Activated effector memory CD4-positive, alpha-beta T cell treated with Interleukin-2 at 50 U/mL for 16 hours (primary cell): ENCODE measurements at places on chromosomes 11 and 22.

GRCh38 chr11:96337541-96338431 lies 5.2 kb downstream of the MAML2 start:
- no peak for DNase-seq

- DNase-seq = no peak
Observed at GRCh38 chr11:12556155-12556554, 118.1 kb upstream of the TEAD1 start.

GRCh38 chr11:68661697-68662603 lies 22.4 kb upstream of the GAL start:
- DNase-seq = no peak

- no peak for DNase-seq
Observed at GRCh38 chr11:121523581-121524232, 70.9 kb upstream of the SORL1-AS1 start.

GRCh38 chr11:70343636-70344035 lies 54.7 kb upstream of the CTTN start:
- DNase-seq = no peak

DNA sequence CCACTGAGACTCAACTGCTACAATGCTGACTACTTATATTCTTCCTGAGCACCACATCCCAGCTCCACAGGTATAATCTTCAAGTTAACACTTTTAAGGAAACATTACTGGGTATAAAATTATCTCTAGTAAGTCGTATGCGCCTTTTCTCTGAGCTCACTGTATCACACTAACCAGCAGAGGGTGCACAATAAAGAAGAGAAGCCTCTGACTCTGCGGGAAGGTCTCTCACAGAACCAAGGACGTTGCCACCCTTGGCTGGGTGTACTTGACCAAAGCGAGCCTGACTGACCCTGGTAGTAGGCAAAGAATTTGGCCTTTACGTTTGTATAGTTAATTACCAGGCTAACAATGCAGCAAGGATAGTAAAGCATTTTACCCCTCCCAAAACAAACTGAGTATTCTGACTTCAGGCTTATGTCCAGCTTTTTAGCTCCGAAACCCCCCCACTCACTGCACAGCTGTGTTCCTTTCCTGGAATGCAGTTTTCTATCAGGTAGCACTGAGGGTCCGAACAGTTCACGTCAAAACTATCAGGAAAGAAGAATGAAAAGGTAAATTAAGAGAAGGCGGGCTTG lies at the start of gene BTBD18:
Gene BTBD18 (minus strand): TSS at position 144 of the 578 bp plus-strand sequence. CDS start 631 bp downstream, outside the sequence.
- DNase-seq = no peak

- DNase-seq = no peak
Observed at GRCh38 chr22:20272700-20273099, 4.6 kb upstream of the RTN4R start.

GRCh38 chr11:121561716-121562115 lies 108.9 kb upstream of the SORL1-AS1 start:
- DNase-seq = no peak

GRCh38 chr11:85710917-85711316 lies 24.9 kb upstream of the CCDC89 start:
- no peak for DNase-seq

- DNase-seq = no peak
Observed at GRCh38 chr22:49976439-49977175, 16.0 kb downstream of the PIM3 start.

- no peak for DNase-seq
Observed at GRCh38 chr11:5238486-5238885, 4.2 kb upstream of the HBD start.

- DNase-seq = no peak
Observed at GRCh38 chr11:95717314-95717713, 72.3 kb downstream of the FAM76B start.

DNA sequence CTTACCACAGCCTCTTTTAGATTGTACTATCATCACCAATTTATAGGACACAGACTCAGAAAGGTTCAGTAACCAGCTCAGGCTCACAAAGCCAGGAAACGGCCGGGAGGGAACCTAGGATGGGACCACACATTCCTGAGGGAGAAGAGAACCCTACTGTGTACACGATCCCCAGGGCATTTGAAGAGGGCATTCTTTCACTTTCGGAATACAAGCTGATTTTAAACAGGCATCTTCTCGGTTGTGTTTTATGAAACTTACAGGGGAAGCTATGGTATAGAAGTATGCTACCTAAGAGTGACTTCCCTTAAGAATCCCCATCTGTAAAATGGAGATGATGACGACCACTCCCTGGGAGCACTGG lies 19.0 kb downstream of the SMCO4 start:
- DNase-seq = no peak

DNA sequence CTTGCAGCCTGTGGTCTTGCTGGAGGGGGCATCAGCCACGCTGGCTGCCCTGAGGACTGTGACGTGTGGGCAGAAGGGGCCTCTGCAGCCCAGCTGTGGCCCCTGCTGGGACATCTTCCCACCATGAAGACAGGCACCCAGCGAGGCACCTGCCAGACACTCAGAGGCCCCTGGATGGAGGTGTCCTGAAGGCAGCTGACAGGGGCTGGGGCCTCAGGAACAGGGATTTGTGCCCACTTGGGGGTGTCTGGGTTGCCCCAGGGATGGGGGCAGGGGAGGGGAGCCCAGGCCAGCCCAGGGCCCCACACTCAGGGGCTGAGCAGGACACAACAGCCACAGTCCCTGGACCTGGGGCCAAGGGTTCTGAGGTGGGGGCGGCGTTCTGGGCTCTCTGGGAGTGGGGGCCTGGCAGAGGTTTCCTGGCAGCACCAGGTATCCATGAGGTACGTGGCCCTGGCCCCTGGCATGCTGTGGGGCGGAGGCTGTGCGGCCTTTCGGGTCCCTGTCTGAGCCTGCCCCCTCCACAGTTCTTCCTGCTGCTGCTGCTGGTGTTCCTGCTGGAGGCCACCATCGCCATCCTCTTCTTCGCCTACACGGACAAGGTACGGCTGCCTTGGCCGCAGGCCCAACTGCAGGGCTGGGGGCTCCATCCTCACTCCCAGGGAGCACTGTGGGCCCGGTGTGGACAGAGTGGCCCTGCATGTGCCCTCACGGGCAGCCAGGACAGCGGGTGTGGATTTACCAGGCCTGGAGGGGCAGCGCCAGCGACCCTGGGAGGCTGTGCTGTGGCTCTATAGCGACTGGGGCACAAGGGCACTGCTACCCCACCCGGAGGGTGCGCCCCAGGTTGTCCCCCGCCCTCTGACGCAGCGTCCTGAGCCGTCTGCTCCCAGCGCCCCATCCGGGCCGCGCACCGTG lies 21.5 kb downstream of the TSPAN4 start:
- no peak for DNase-seq

DNA sequence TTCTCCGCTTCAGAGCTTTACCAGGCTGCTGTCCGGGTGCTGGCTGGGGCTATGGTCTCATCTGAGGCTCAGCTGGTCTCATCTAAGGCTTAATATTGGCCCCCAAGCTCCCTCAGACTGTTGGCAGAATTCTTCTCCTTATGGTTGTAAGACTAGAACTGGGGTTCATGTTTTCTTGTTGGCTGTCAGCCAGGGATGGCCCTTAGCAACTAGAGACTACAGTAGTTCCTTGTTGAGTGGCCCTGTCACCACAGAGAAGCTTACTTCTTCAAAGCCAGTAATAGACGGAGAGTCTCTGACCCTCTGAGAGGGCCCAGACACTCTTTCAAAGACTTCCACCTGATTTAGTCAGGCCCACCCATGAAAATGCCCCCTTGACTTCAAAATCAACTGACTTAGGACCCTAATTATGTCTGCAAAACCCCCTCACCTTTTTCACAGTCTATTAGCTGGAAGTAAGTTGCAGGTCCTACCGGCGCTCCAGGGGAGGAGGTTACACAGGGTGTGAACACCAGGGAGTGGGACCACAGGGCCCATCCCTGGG lies 24.2 kb upstream of the TREH start:
- DNase-seq = no peak

GRCh38 chr11:58902881-58903280 lies 36.4 kb upstream of the GLYATL1 start:
- no peak for DNase-seq

DNA sequence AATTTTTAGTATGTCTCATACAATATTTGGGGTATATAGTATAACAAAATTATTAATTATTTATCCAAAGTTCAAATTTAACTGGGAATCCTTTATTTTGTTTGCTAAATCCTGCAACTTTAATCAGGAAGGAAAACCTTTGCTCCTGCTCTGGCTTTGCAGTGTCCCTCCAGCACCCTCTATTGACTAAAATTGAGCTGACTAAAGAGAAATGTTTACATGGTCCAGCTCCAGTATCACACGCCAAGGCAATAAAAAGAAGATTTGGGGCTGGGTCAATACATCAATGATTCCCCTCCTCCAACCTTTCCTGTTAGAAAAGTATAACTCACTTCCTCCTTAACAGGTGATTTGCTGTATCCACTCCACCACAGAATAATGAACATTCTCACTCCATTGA lies 153.0 kb upstream of the LRRC4C start:
- no peak for DNase-seq
